ENCODE measurements at places on chromosomes 3 and 15. TPM values are rescaled to one million over a fixed set of nuclear protein-coding genes. Genes with fewer than 3 reads are reported as not detected.

GRCh38 chr15:72182673-72183072, 14.9 kb downstream of the GRAMD2A start:
- DNase-seq, result no peak

Gene EOMES
- not detected for total RNA-seq

- peak; percentile 67 for DNase-seq
Measured at GRCh38 chr3:126463521-126463920, 12.2 kb downstream of the ZXDC start.

Gene FOXB1
- not detected for total RNA-seq

DNA sequence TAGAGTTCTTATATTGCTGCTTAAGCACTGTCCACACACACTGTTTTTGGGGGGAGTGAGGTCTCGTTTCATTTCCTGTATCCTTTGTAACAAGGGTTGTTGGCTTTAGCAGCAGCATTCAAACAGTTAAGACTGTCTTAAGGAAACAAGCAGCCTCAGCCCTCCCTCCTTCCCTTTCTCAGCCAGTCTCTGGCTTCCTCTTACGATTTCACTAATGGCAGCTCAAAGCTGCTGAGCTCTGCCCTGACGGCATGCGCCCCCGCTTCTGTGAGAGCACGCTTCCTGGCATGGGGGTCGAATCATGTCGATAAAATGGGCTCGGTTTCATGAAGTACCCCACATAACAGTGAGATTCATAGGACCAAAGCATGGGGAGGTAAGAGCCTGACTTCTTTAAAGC, 105.0 kb downstream of the KLHL25 start:
- peak; percentile 25 for DNase-seq

GRCh38 chr3:9881441-9881840, 1.4 kb upstream of the CIDEC start:
- DNase-seq, result no peak

Data from body of pancreas (tissue), 4 donors.